Common myeloid progenitor, CD34-positive (primary cell): ENCODE measurements at places on chromosomes 12 and 14.

DNA sequence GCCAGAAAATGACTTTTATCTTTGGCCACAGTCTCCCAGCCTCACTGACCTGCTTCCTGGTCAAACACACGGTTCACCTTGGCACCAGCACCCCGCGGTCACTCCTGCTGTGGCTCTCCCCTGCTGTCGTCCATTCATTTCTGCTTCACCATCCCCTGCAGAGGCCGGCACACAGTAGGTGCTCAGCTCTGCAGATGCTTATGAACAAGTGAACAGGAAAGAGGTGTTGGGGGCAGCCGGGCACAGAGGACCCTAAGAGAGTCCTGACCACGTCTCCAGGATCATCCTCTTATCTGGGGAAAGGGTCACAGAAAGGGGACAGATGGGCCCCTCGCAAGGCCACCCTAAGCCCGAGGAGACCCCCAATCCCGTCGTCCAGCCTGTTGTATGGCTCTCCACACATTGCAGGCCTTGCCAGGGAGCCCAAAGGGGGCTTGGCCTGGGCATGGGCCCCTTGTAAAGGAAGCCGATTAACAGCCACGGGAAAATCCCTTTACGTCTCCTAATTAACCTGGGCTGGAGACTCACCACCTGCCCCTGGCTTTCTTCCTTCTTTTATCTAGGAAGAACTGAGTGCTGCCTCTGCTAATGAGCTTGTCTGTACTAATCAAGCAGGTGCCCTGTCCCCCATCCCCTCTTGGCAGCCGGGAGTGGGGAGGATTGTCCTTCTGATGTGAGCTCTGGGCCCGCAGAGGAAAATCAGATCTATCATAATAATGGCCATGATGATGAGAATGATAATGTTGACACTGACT, 119.2 kb downstream of the AACS start:
- no peaks in the 10 kb centered on the region for H3K36me3 ChIP-seq
- H3K4me1 ChIP-seq = no peaks in the 10 kb centered on the region
- DNase-seq = no peak

GRCh38 chr14:23608454-23608853, 27.7 kb upstream of the DHRS2 start:
- DNase-seq = no peak
- no peak overlapping the region for H3K4me3 ChIP-seq
- peaks cover 21% of the 10 kb centered on the region for H3K4me1 ChIP-seq

- no peak for DNase-seq
- peaks cover 7% of the 10 kb centered on the region for H3K4me1 ChIP-seq
- peaks cover 1% of the 10 kb centered on the region for H3K36me3 ChIP-seq
- H3K27ac ChIP-seq = no peak overlapping the region
- H3K27me3 ChIP-seq = no peaks in the 10 kb centered on the region
Observed at GRCh38 chr12:62698701-62699101, 232.1 kb downstream of the MON2 start.

DNA sequence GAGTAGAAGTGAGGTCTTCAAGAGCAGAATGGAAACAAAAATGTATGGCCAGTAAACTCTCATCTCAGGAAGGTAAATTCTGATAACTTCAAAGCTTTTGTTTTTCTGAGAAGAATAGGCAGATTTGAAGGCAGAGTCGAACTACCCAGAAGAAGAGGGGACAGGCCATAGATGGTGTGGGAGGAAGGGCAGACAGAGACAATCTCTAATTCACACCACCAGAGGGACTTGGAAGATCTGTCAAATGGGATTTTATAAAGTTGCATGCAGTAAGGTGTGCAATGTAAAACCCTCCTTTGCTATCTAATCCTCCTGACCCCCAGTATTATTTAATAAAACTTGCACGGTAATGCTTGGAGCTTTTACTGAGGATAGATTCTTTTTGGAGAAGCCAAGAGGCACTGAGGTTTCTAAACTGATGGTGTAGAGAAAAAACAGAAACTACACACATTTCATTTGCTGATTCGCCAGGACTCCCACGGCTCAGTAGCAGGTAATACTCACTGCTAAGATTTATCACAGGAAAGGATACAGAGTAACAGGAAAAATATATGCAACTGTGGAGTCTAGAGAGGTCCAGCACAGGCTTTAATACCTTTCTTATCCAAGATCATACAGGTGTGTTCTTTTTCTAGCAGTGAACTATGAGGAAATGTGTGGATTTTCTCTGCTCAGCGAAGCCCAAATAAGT, 18.3 kb downstream of the SLC38A2 start:
- no peak overlapping the region for H3K4me3 ChIP-seq
- H3K27me3 ChIP-seq = no peaks in the 10 kb centered on the region
- peaks cover 6% of the 10 kb centered on the region for H3K36me3 ChIP-seq

DNA sequence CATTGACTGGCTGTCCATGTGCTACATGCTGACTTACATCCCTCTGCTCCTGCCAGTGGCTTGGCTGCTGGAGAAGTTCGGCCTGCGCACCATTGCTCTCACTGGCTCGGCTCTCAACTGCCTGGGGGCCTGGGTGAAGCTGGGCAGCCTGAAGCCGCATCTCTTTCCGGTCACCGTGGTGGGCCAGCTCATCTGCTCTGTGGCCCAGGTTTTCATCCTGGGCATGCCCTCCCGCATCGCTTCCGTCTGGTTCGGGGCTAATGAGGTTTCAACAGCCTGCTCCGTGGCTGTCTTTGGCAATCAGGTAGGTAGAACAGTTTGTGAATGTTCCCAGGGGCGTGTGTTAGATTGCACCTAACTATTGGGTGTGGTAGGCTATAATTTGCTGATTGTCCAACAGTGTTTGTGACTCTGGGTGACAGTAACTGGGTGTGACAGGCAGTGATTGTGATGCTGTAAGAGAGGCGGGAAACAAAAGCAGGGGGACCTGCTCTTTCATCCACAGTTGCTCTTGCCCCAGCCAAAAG, 981 bp downstream of the FLVCR2 start:
- no peaks in the 10 kb centered on the region for H3K27me3 ChIP-seq
- no peak for DNase-seq
- peaks cover 14% of the 10 kb centered on the region for H3K4me1 ChIP-seq
- no peaks in the 10 kb centered on the region for H3K36me3 ChIP-seq
- H3K27ac ChIP-seq = no peak overlapping the region

DNA sequence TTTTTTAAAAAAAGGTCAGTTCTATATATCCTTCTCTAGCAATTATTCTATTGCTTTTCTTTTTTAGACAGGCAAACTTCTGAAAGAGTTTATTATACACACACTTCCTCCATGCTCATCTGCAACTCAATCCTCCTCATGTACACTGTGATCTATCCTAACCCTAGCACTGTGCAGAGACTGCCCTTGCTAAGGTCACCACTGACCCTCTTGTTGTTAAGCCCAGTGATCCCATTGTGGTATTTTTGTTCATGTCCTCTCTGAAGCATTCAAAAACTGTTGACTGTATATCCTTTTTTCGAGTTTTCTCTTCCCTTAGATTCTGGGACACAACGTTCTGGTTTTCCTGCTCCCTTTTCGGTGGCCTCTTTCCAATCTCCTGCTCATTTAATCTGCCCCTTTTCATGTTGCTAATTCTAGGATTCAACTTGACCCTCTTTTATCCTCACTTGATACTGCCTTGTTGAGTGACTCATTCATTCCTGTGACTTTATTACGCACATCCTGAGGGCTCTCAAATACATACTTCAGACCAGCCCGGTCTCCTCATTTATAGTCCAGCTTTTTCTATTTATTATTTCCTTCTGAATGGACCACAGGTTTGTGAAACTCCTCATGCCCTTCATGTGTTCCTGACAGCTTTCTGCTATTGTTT, 53.9 kb upstream of the PTPRB start:
- no peak overlapping the region for H3K27ac ChIP-seq
- no peak overlapping the region for H3K4me3 ChIP-seq
- no peaks in the 10 kb centered on the region for H3K27me3 ChIP-seq
- no peaks in the 10 kb centered on the region for H3K4me1 ChIP-seq
- DNase-seq = no peak

GRCh38 chr12:1305791-1306500, 288.4 kb downstream of the FBXL14 start:
- H3K4me3 ChIP-seq = no peak overlapping the region
- peaks cover 5% of the 10 kb centered on the region for H3K4me1 ChIP-seq
- H3K27ac ChIP-seq = no peak overlapping the region
- DNase-seq = no peak

DNA sequence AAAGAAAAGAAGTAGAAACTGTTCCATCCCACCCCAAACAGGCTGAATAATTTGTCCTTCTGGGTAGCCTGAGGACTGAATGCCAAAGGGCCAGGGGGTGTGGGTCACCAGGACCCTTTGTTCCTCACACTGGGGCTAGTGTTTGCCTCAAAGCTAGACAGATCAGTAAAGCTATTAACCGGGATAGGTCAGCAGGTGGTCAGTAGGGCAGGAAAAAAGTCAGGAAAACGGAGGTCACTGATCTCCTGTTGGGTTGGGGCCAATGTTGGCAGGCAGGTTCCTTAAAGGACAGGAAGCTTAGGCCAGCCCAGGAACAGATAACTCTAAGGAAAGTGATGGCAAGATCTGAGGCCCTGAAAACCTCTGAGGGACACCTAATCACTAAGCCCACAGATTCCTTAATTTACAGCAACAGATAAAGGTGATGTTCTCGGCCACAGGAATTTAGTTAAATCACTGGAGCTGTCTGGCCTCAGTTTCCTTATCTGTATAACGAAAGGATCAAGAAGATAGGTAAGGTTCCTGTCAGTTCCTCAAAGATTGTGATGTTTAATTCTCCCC, 22.7 kb upstream of the TMPO start:
- no peaks in the 10 kb centered on the region for H3K36me3 ChIP-seq
- H3K27me3 ChIP-seq = no peaks in the 10 kb centered on the region
- no peak overlapping the region for H3K4me3 ChIP-seq
- no peak for DNase-seq
- H3K4me1 ChIP-seq = no peaks in the 10 kb centered on the region
- no peak overlapping the region for H3K27ac ChIP-seq

DNA sequence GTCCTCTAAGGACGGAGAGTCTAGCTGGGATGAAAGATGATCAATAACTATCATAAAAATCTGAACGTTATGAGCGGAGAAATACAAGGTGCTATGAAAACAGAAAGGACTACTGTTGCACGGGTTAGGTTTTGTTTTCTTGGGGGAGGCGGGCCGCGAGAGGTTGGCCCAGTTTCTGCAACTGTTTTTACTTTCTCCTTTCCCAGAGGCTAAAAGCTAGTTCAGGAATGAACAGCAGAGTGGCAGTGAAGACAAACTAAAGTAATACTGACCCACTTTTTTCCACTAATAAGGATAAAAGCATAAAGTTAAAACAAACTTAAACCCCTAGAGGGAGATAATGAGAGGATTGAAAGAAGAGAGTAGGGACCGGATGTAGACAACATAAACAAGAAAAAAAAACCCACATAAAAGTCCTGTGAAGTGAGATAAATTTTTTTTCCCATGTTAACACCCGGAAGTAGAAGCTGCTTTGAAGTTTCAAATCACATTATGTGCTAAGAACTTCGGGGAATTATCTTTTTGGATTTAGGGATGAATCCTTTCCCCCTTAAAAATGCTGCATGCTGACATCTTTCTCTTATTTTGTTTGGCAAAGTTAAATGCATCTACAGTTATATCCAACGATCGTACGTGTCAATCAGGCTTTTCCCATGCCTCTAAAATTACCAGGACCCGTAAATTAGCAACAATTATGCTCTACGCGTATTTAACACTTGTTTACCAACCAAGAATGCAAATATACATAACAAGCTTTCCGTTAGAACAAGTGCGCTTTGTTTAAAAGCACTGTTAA, 1.0 kb upstream of the CDK17 start:
- H3K4me1 ChIP-seq = peaks cover 36% of the 10 kb centered on the region
- no peaks in the 10 kb centered on the region for H3K27me3 ChIP-seq
- DNase-seq = peak; percentile 85
- H3K4me3 ChIP-seq = peak overlapping the region; percentile 94

- no peak overlapping the region for H3K27ac ChIP-seq
- H3K4me3 ChIP-seq = no peak overlapping the region
- no peak for DNase-seq
- no peaks in the 10 kb centered on the region for H3K27me3 ChIP-seq
- H3K4me1 ChIP-seq = no peaks in the 10 kb centered on the region
Observed at GRCh38 chr14:79201564-79202207, 1009.6 kb downstream of the DIO2 start.

DNA sequence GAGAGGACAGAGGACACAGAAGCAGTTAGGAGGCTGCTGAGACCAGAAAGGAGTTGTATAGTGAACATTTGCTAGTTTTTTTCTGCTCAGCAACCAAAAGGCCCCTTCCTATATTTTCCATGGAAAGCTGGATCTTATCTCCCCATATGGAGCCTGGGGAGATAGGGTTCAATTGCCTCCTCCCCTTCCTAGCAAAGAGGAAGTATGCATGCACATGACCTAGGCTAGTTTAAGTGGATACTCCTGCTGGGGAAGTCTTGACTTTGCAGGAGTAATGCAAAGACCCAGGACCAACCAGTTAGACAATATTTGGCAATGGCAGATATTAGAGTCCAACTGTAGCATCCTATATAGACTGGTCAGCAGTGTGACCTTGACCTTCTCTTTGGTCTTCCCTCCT, 15.1 kb downstream of the CHD8 start:
- H3K27me3 ChIP-seq = no peaks in the 10 kb centered on the region
- no peak overlapping the region for H3K4me3 ChIP-seq
- H3K36me3 ChIP-seq = no peaks in the 10 kb centered on the region
- no peak overlapping the region for H3K27ac ChIP-seq
- peaks cover 23% of the 10 kb centered on the region for H3K4me1 ChIP-seq
- DNase-seq = peak; percentile 28

DNA sequence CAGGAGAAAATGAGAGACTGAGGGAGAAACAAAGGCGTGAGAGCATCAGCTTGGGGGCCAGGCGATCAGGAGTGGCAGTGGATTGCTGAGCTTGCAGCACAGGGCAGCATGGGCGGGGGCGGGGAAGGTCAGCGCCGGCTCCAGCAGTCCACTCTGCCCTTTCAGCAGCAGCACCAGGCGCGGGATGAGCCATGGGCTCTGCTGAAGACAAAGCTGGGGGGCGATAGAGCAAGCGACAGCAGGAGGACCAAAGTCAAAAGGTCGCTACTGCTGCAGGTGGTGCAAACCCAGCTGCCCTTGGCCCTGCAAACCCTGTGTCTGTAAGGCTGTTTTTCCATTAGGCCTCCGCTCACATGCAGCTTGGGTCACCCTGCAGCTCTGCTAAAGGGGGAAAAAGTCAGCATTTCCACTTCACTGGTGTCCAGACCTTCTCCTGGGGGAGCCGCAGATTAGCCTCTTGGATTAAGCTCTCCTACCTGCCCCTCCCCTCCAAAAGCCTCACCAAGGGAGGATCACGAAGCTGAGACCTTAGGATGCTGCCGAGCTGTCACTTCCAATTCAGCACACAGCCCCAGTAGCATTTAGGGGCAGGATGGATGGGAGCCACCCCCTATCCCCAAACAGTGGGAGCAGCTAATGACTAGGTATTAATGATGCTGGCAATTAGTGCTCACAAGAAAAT, 204.8 kb downstream of the DPF3 start:
- DNase-seq = no peak
- H3K4me1 ChIP-seq = no peaks in the 10 kb centered on the region
- peaks cover 28% of the 10 kb centered on the region for H3K27me3 ChIP-seq
- no peak overlapping the region for H3K27ac ChIP-seq
